ENCODE measurements at places on chromosomes 2 and 18. TPM values are rescaled to one million over a fixed set of nuclear protein-coding genes. Genes with fewer than 3 reads are reported as not detected.

Gene TMEM247
- not detected for total RNA-seq

Gene PIAS2
- total RNA-seq: 26.0 TPM

Gene C1QL2
- total RNA-seq: not detected

DNA sequence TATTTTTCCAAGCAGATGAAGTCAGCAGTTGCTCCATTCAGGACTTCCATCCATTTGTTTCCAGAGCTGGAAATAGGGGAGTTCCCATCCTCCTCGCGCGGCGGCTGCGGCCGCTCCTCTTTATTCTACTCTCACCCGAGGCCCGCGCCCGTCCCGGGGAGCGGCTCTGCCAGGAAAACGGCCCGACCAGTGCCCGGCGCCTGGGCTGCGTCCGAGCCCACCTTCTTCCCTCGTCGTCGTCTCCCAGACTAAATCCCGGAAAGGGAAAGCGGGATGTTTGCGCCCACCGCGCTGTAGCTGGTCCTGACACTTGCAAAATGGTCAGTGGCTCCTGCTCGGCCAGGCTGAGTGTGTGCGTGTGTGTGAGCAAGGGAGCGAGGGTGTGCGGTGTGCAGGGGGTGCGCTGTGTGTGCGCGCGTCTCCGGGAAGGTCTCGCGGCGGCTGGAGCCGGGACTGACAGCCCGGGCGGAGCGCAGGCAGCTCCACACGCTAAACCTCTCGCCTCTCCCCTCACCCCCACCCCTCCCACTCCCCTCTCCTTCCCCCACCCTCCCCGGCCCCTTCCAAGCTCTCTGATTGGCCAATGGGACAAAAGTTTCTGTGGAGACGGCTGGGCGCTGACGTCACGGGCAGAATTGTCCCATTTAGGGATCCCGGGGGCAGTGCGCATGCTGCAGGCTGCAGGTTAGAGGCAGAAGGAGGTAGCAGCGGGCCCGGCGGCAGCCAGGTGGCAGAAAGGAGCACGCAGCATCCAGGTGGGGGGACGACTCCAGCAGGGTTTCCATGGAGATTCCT, at the start of gene NOL4:
TSS of gene NOL4 (minus strand) at position 491 of the 795 bp plus-strand sequence. CDS start 1,660 bp downstream, outside the sequence.
- peaks cover 26% of the 10 kb centered on the region for H3K27me3 ChIP-seq
- H3K4me3 ChIP-seq: no peak within 1 kb of the TSS
- no peak for DNase-seq
- H3K36me3 ChIP-seq: peaks cover 1% of the 10 kb centered on the region
- H3K27ac ChIP-seq: peak within 1 kb of the TSS; percentile 30

- DNase-seq: no peak
- H3K27ac ChIP-seq: no peak overlapping the region
- no peak overlapping the region for H3K4me3 ChIP-seq
- no peaks in the 10 kb centered on the region for H3K36me3 ChIP-seq
- H3K4me1 ChIP-seq: no peaks in the 10 kb centered on the region
- H3K27me3 ChIP-seq: peaks cover 2% of the 10 kb centered on the region
These were observed 44.7 kb upstream of the HK2 start for GRCh38 chr2:74789271-74789670.

- no peak overlapping the region for H3K27ac ChIP-seq
- no peaks in the 10 kb centered on the region for H3K36me3 ChIP-seq
- H3K4me3 ChIP-seq: no peak overlapping the region
- no peaks in the 10 kb centered on the region for H3K27me3 ChIP-seq
- peaks cover 27% of the 10 kb centered on the region for H3K4me1 ChIP-seq
- no peak for DNase-seq
These were observed 3.0 kb downstream of the VAPA start for GRCh38 chr18:9916808-9917207.

- peak overlapping the region; percentile 98 for H3K27ac ChIP-seq
- peak overlapping the region; percentile 94 for H3K4me3 ChIP-seq
- DNase-seq: no peak
- H3K36me3 ChIP-seq: peaks cover 39% of the 10 kb centered on the region
These were observed 1.0 kb downstream of the FAM136A start for GRCh38 chr2:70300771-70301343.

GRCh38 chr2:167692936-167693335, 554.5 kb downstream of the STK39 start:
- H3K4me3 ChIP-seq: no peak overlapping the region
- no peaks in the 10 kb centered on the region for H3K36me3 ChIP-seq
- no peaks in the 10 kb centered on the region for H3K4me1 ChIP-seq
- no peaks in the 10 kb centered on the region for H3K27me3 ChIP-seq

Measured in activated CD8-positive, alpha-beta T cell treated with anti-CD3 and anti-CD28 coated beads, Interleukin-2, amount 10 ng/mL, durations not matched to agents 7 days and 5 days (primary cell).